ENCODE measurements at places on chromosomes 6 and 20.

DNA sequence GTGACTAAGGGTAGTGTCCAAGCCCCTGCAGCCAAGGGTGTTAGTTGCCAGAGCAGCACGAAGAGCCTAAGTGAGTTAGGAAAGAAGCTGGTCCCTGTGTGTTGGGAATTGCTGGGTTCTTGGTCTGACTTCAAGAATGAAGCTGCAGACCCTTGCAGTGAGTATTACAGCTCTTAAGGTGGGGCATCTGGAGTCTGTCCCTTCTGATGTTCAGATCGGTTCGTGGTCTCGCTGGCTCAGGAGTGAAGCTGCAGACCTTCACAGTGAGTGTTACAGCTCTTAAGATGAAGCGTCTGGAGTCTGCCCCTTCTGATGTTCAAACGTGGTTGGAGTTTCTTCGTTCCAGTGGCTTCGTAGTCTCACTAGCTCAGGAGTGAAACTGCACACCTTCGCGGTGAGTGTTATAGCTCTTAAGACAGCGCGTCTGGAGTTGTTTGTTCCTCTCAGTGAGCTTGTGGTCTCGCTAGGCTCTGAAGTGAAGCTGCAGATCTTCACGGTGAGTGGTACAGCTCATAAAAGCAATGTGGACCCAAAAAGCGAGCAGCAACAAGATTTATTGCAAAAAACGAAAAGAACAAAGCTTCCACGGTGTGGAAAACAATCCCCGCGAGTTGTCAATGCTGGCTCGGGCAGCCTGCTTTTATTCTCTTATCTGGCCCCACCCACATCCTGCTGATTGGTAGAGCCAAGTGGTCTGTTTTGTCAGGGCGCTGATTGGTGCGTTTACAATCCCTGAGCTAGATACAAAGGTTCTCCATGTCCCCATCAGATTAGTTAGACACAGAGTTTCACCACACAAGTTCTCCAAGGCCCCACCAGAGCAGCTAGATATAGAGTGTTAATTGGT, 31.8 kb downstream of the PXDC1 start:
- no peak for DNase-seq

GRCh38 chr20:36043892-36044515, 75.6 kb downstream of the CNBD2 start:
- DNase-seq = no peak

DNA sequence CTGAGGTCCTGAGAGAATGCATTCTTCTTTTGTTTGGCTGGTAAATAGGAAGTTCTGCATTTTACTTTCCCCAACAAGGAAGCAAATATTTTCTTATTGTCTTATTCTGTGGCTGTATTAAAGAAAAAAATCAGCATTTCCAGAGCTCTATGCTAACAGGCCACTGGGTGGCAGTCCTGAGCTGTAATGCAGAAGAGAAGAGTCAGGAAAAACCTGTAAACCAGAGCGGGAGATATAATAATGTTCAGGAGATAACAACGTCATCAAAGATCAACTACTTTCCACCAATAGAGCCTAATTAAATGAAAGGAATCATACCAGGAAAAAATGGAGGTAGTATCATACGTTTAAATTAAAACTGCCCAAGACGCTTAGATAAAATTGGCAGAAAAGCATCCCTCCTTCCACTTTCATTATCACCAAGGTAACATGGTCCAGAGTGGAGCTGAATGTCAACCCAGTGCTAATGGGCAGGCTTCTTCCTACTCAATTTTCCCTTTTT, 55.6 kb upstream of the CARMIL1 start:
- peak; percentile 73 for DNase-seq

- no peak for DNase-seq
Measured at GRCh38 chr6:55953335-55953734, 77.9 kb upstream of the BMP5 start.

DNA sequence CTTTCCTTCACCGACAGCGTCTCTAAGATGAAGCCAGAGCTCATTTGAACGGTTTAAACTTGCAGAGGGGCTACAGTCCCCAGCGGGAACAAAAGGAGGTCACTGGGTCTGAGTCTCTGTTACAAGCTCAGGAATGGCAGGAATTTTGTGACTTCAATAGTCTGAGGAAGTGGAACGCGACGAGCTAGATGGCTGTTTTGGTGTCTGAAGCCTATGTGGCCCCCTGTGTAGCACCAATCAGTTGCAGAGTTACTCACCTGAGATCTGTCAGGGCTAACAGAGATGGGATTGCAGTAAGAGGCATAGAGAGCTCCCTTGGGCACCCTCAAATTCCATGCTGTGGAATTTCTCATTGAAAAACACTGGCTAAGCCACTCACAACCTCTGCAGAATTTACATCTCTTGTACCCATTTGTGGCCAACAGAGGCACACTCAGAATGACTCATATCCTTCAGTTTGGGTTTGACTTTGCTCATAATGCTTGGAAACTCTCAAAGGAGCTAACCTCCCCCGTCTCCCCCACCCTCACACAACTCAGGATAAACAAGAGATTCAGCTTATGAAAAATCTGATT, 7.1 kb upstream of the TCP11 start:
- no peak for DNase-seq

DNA sequence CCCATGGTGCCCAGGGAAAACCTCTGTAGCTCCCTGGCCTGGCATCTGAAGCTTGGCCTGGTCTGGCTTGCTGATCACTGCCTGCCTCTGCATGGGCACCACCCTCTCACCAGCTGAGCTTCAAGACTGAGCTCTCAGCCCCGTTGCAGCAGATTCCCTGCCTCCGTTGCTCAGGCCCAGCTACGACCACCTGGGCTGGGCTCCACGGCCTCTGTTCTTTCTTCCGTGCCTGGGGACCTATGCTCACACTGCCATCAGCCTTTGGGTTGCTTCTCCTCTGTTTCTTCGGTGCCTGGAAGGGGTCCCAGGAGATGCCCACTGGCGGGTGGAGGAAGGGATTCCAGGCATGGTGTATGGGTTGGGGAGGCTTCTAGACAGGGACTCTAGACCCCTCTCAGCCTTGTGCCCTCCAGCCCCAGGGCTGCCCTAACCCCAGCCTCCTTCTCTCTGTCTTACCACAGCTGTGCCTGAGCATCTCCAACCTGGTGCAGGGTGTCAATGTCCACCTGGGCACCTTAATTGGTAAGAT, 9.1 kb downstream of the BPIFB2 start:
- DNase-seq = no peak

GRCh38 chr20:3420211-3420707, 12.8 kb upstream of the DNAAF9 start:
- peak; percentile 58 for DNase-seq

- no peak for DNase-seq
Measured at GRCh38 chr6:127164036-127164435, 45.6 kb downstream of the RSPO3 start.

- no peak for DNase-seq
Measured at GRCh38 chr20:11083841-11084240, 410.0 kb upstream of the JAG1 start.

GRCh38 chr6:169014211-169015197, 239.1 kb downstream of the THBS2 start:
- no peak for DNase-seq

DNA sequence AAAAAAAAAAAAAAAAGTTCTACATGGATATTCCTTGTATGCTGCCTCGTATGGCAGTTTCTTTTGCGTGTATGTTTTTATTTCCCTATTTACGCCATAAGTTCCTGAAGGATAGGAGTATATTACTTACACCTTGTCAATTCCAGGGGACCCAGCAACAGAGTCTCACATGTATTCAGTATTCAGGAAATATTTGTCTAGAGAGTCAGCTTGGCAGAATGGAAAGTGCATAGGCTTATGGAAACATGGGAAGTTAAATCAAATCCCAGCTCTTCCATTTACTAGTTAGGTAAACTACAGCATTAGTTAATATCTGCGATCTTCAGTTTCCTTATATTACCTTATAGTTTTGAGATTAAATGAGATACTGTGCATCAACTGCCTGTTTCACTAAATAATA, 51.1 kb upstream of the SLC22A16 start:
- DNase-seq = no peak

GRCh38 chr20:16054985-16055384, 518.3 kb downstream of the KIF16B start:
- no peak for DNase-seq

GRCh38 chr6:130847001-130847910, 20.1 kb downstream of the SMLR1 start:
- DNase-seq = no peak

GRCh38 chr6:109301418-109301817, 80.8 kb downstream of the CD164 start:
- no peak for DNase-seq

DNA sequence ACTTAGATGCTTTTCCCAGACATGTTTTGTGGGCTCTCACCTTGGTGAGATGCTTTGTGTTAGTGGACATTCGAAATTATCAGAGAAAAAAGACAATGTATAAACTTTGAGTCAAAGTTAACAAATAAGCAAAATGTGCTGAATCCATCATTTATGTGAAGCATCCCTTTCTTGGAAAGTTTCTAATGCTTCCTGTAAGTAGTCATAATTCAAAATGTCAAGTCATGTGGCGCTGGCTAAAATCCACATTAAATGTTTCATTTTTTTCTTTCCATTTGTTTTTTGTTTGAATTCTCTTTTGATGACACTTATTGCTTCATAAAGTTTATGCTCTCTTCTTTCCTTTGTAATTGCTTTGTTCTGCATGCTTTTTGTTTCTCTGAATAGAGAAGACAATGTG, 107.2 kb upstream of the CENPW start:
- no peak for DNase-seq

GRCh38 chr6:111757342-111757741, 115.9 kb downstream of the FYN start:
- no peak for DNase-seq
